ENCODE measurements at places on chromosomes 1 and 21. TPM values are rescaled to one million over a fixed set of nuclear protein-coding genes. Genes with fewer than 3 reads are reported as not detected.

DNA sequence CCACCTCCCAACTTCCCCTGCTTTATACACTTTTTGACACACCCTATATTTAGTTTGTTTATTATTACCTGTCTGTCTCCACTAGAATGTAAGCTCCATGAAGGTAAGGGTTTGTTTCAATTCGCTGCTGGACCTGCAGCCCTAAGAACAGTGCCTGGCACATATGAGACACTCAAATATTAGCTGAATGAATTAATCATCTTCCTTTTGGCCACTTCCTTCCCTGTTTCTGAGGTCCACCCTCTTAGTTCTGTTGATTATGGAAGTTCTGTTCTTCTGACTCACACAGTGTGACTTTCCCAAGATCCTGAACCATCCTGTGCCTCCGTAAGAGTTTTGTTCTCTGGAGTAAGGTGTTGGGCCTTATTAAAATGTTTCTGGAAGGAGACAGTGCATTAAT is 40.4 kb upstream of the GJA5 start:
- no peak for DNase-seq

- no peak for DNase-seq
Observed at GRCh38 chr1:31000301-31000700, 65.2 kb downstream of the PUM1 start.

DNA sequence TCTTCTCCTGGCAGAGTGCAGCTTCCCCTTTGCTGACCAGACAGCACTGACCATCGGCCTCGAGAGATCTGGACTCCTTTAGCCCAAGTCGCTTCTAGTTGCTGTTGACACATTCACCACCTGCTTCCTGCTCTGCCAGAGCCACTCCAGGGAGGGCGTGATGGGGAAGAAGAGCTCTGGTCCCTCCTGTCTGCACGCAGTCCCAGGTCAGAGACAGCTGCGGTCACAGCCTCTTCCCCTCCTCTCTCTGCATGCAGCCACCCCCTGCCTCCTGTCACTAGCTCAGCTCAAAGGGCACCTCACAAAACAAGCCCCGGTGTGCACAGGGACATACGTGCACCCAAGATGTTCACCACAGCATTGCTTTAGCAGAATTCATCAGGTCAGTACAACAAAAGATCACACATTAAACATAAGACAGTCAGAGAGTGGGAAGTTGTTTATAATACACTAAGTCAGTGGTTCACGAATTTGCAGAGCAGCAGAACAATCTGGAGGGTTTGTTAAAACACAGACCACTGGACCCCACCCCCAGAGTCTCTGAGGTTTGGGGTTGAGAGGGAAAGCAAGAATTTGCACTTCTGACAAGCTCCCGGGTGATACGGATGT is 132.9 kb downstream of the SYF2 start:
- DNase-seq = no peak

GRCh38 chr1:182575540-182576149 is 13.4 kb downstream of the RNASEL start:
- DNase-seq = no peak

DNA sequence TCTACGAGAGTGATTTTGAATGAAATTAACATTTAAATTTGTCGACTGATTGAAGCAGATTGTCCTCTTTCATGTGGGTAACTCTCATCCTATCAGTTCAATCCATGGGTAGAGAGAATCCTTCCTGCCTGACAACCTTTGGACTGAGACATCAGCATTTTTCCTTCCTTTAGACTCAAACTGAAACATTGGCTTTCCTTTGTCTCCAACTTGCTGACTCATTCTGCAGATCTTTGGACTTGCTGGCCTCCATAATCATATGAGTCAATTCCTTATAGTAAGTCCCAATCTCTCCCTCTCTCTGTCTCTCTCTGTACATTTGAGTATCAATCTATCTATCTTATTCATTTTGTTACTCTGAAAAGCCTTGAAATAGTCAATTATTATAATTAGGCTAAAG is 416.7 kb downstream of the LRRIQ3 start:
- no peak for DNase-seq

GRCh38 chr1:98045767-98046641 is 125.2 kb upstream of the DPYD start:
- DNase-seq = no peak

DNA sequence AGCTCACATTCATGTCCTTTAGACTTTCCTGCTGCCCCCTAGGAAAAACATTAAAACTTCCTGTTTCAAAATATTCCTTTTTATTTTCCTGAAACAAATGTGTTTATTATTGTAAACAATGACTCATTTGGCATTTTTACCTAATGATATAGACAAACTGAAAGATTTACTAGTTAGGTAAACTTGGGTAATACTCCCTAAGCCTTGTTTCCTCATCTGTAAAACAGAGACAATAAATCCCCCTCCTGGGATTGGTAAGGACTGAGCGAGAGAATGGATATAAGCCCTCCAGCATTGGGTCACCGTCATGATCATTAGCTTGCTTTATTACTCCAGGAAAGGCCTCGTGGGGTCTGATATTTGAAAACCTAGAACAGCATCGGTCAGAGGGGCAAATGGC is 59.8 kb downstream of the LPAR3 start:
- DNase-seq = no peak

GRCh38 chr1:30756545-30757351 is 826 bp downstream of the LAPTM5 start:
- DNase-seq = no peak

- no peak for DNase-seq
Observed at GRCh38 chr1:4416189-4416588, 238.2 kb upstream of the AJAP1 start.

DNA sequence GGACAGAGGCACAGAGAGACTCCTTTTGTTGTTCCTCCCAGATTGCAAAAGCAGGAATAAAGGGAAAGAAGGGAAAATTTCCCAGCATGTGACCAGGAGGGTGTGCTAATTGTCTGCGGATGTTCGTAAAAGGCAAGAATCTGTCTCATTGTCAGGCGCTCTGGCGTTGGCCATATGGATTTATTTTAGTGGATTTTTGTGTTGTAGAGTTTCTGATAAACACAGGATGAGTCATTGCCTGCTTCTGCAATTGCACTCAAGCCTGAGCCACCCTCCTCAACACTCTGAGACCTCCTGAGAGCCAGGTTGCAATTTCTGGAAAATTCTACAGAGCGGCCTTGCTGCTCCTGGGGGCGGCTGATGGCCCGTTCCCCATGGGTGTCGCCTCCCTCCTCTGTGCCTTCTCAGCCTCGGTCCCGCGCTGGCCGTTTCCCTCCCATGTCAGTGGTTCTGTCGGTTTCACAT is 227.7 kb downstream of the KAZN start:
- no peak for DNase-seq

EPHB2 gene
- polyA plus RNA-seq = 16.0 TPM

RPTN gene
- polyA plus RNA-seq = not detected

ALX3 gene
- polyA plus RNA-seq = not detected

CIART gene
- 7.7 TPM for polyA plus RNA-seq

TEX38 gene
- 0.58 TPM for polyA plus RNA-seq

IFI44 gene
- polyA plus RNA-seq = 17.2 TPM

DCST1 gene
- 0.37 TPM for polyA plus RNA-seq

APOBEC4 gene
- polyA plus RNA-seq = not detected

LCE1F gene
- polyA plus RNA-seq = not detected

C1orf226 gene
- polyA plus RNA-seq = 22.8 TPM

MOV10 gene
- polyA plus RNA-seq = 87.9 TPM

Measured in left renal pelvis (tissue), 4 donors.